Ovary (tissue), 10 donors: ENCODE measurements at places on chromosomes 1 and 21. TPM values are rescaled to one million over a fixed set of nuclear protein-coding genes. Genes with fewer than 3 reads are reported as not detected.

- no peak overlapping the region for H3K4me3 ChIP-seq
- DNase-seq, result no peak
- H3K36me3 ChIP-seq, result no peaks in the 10 kb centered on the region
- no peaks in the 10 kb centered on the region for H3K4me1 ChIP-seq
- H3K27ac ChIP-seq, result no peak overlapping the region
Measured at GRCh38 chr1:200281201-200281835, 128.5 kb downstream of the ZNF281 start.

GRCh38 chr1:178706432-178706831 is 18.6 kb upstream of the RALGPS2 start:
- no peak overlapping the region for H3K27ac ChIP-seq
- DNase-seq, result peak; percentile 40
- no peaks in the 10 kb centered on the region for H3K4me1 ChIP-seq
- no peaks in the 10 kb centered on the region for H3K27me3 ChIP-seq

DNA sequence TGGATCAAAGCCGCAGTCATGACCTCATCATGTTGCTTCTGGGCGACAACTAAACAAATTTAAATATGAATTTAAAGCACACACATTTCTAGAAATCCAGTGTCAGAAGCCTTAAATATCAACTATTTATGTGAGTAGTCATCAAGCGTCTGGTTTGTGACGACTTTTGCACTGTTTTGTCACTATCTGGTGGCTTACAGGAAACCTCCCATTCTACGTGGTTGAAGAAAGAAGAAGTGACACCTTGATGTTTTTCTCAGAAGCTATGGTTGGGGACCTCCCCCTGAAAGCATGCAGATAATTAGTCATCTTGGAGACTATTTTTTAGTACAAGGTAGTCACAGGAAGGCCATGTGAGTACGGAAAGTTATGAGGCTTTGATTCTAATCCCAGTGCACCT is 58.5 kb downstream of the TENT5C start:
- H3K36me3 ChIP-seq, result no peaks in the 10 kb centered on the region
- no peak overlapping the region for H3K27ac ChIP-seq

C1orf87 gene
- polyA plus RNA-seq, result 4.4 TPM

PALMD gene
- polyA plus RNA-seq, result 20.3 TPM
